ENCODE measurements at places on chromosomes 11 and 22. TPM values are rescaled to one million over a fixed set of nuclear protein-coding genes. Genes with fewer than 3 reads are reported as not detected.

Gene KCNJ5
- not detected for total RNA-seq

Gene FOLH1
- not detected for total RNA-seq

Gene WT1
- not detected for total RNA-seq

Gene EXPH5
- 0.90 TPM for total RNA-seq

Gene KCNJ11
- total RNA-seq, result 0.75 TPM

Gene CPT1B
- 40.3 TPM for total RNA-seq

Gene PDGFD
- 1.7 TPM for total RNA-seq

Gene ROBO4
- not detected for total RNA-seq

Gene PIWIL4
- 0.86 TPM for total RNA-seq

Gene UCP2
- total RNA-seq, result 668 TPM

Gene LAMTOR1
- 65.7 TPM for total RNA-seq

Gene IFITM1
- total RNA-seq, result 58.1 TPM

Gene ART1
- total RNA-seq, result not detected

Gene ARHGEF17
- total RNA-seq, result not detected

Gene TIMM10
- total RNA-seq, result 131 TPM

Gene IGLL5
- 5.4 TPM for total RNA-seq

Gene SART1
- total RNA-seq, result 107 TPM

Gene TEX12
- total RNA-seq, result 0.62 TPM

Gene SLC5A12
- not detected for total RNA-seq

Gene SMTNL1
- not detected for total RNA-seq

Gene GRIA4
- total RNA-seq, result not detected

Gene BEST1
- total RNA-seq, result 1.9 TPM

Gene CECR2
- total RNA-seq, result not detected

Gene SCGB1A1
- total RNA-seq, result not detected

Gene NOX4
- not detected for total RNA-seq

Gene FGF3
- total RNA-seq, result not detected

Gene CYP2D6
- total RNA-seq, result 1.7 TPM

Gene MRGPRF
- not detected for total RNA-seq

Gene NRXN2
- total RNA-seq, result 1.3 TPM

Gene OR10D3
- total RNA-seq, result not detected

Gene KCNQ1
- 0.19 TPM for total RNA-seq

Gene CDC45
- 137 TPM for total RNA-seq

Gene ZNF215
- total RNA-seq, result 0.24 TPM

Gene CLCF1
- total RNA-seq, result 1.4 TPM

Gene OR52E1
- not detected for total RNA-seq

Gene RDX
- 161 TPM for total RNA-seq

Gene OR52H1
- total RNA-seq, result not detected

Gene INS
- total RNA-seq, result not detected

Gene MIEF1
- total RNA-seq, result 49.6 TPM

Gene MMP27
- not detected for total RNA-seq

Gene TRIM49
- total RNA-seq, result not detected

Gene P2RX6
- not detected for total RNA-seq

Gene ACRV1
- not detected for total RNA-seq

Gene ATF4
- total RNA-seq, result 472 TPM

Gene BIK
- not detected for total RNA-seq

Gene MS4A4A
- total RNA-seq, result not detected

Gene B3GAT1
- total RNA-seq, result 10.2 TPM

Gene MAJIN
- total RNA-seq, result not detected

Gene SUSD2
- 2.4 TPM for total RNA-seq

Gene NTM
- total RNA-seq, result not detected

Gene ISX
- not detected for total RNA-seq

Gene ADORA2A
- 29.0 TPM for total RNA-seq

Gene FIBIN
- total RNA-seq, result not detected

Gene RNF169
- 20.9 TPM for total RNA-seq
